ENCODE measurements at places on chromosomes 1 and 21. TPM values are rescaled to one million over a fixed set of nuclear protein-coding genes. Genes with fewer than 3 reads are reported as not detected.

The RGS16 gene
- 1.2 TPM for total RNA-seq

The ST6GALNAC5 gene
- not detected for total RNA-seq

The OR2T2 gene
- not detected for total RNA-seq

The RGS8 gene
- total RNA-seq: not detected

The AGT gene
- under 0.01 TPM for total RNA-seq

The CHML gene
- total RNA-seq: 22.0 TPM

The OVAAL gene
- not detected for total RNA-seq

The C4BPA gene
- under 0.01 TPM for total RNA-seq

The FCRL6 gene
- not detected for total RNA-seq

The RGS13 gene
- not detected for total RNA-seq

The RGS2 gene
- 5.1 TPM for total RNA-seq

The MPL gene
- total RNA-seq: not detected

The PLXNA2 gene
- total RNA-seq: 95.8 TPM

The GSTM3 gene
- total RNA-seq: 54.1 TPM

The FCRL1 gene
- not detected for total RNA-seq

The NHLH1 gene
- total RNA-seq: under 0.01 TPM

The BNIPL gene
- 0.33 TPM for total RNA-seq

The SNX7 gene
- 37.9 TPM for total RNA-seq

The TMPRSS3 gene
- 0.05 TPM for total RNA-seq

The C1orf50 gene
- 11.9 TPM for total RNA-seq

The SPRR2E gene
- not detected for total RNA-seq

The SPRR3 gene
- not detected for total RNA-seq

The LAPTM5 gene
- total RNA-seq: 39.9 TPM

The S100A8 gene
- not detected for total RNA-seq
